Stimulated activated CD4-positive, alpha-beta T cell treated with anti-CD3 and anti-CD28 coated beads, Interleukin-1b, Interleukin-23, amount 100 ng/mL, for 24 hours (primary cell): ENCODE measurements at places on chromosomes 6 and 20.

- no peak for DNase-seq
Observed at GRCh38 chr6:72824833-72825232, 203.0 kb downstream of the KCNQ5 start.

GRCh38 chr20:36285746-36286447 is 20.2 kb upstream of the DLGAP4 start:
- no peak for DNase-seq

- DNase-seq = no peak
Observed at GRCh38 chr20:57679113-57679512, 30.7 kb downstream of the PMEPA1 start.

DNA sequence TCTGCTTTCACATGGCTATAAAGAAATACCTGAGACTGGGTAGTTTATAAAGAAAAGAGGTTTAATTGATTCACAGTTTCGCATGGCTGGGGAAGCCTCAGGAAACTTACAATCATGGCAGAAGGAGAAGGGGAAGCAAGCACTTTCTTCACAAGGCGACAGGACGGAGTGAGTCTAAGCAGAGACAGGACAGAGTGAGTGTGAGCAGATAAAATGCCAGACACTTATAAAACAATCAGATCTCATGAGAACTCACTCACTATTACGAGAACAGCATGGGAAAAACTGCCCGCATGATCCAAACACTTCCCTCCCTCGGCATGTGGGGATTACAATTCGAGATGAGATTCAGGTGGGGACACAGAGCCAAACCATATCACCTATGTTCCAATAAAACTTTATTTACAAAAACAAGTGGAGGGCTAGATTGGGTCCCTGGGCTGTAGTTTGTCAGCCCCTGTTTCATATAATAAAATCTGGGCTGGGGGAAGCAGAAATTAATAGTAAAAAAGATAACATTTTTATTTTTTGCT is 37.1 kb upstream of the CTAGE9 start:
- DNase-seq = no peak

- no peak for DNase-seq
Observed at GRCh38 chr6:40077736-40078135, 143.5 kb upstream of the MOCS1 start.

- DNase-seq = no peak
Observed at GRCh38 chr6:158338311-158339112, 26.2 kb downstream of the TULP4 start.

GRCh38 chr6:109925075-109925474 is 53.0 kb upstream of the GPR6 start:
- DNase-seq = no peak

GRCh38 chr6:168130168-168130696 is 51.2 kb upstream of the FRMD1 start:
- no peak for DNase-seq

GRCh38 chr6:135532559-135532958 is 35.0 kb upstream of the AHI1 start:
- no peak for DNase-seq

- no peak for DNase-seq
Observed at GRCh38 chr6:169859401-169859977, 108.1 kb downstream of the ERMARD start.

GRCh38 chr6:24858177-24858653 is 59.5 kb upstream of the ARMH2 start:
- DNase-seq = no peak

DNA sequence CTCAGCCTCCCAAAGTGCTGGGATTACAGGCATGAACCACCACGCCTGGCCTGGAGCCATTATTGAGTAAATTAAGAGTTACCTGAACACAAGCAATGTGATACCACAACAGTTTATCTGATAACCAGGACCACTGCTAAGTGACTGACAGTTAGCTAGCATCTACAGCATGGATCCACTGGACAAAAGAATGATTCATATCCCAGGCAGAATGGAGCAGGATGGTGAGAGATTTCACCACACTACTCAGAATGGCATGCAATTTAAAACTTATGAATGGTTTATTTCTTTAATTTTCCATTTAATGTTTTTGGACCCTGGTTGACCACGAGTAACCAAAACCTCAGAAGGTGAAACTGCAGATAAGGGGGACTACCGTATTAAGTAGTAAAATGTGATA is 48.6 kb downstream of the RALGAPA2 start:
- DNase-seq = no peak

- no peak for DNase-seq
Observed at GRCh38 chr6:12065321-12066140, 53.4 kb downstream of the HIVEP1 start.

DNA sequence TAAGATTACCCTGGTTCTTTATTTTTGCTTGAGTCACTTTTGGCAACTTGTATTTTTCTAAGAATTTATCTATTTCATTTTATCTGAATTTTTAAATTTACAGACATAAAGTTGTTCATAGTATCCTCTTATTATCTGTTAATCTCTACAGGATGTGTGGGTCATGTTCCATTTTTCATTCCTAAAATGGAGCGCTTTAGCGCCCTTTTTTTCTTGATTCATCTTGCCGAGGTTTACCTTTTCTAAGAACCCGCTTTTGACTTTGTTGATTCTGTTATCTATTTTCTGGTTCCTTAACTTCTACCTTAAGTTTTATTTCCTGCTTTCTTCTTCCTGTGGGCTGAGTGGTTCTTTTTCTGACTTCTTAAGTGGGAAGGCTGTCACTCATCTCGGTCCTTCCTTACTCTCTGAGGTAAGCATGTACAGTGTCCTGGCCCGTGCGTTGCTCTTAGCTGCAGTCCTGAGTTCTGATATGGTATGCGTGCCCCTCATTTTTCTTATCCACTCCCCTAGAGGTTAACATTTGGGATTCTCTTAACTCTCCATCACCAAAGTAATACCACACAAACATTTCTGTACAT is 399.8 kb downstream of the CDC5L start:
- no peak for DNase-seq
